Renal pelvis (tissue), 12 donors: ENCODE measurements at places on chromosomes 7 and 10. TPM values are rescaled to one million over a fixed set of nuclear protein-coding genes. Genes with fewer than 3 reads are reported as not detected.

The TRIP6 gene
- polyA plus RNA-seq, result 96.6 TPM

The MEIG1 gene
- 2.2 TPM for polyA plus RNA-seq

- no peak for DNase-seq
These were observed 46.6 kb upstream of the PPP1R17 start for GRCh38 chr7:31640381-31640780.

DNA sequence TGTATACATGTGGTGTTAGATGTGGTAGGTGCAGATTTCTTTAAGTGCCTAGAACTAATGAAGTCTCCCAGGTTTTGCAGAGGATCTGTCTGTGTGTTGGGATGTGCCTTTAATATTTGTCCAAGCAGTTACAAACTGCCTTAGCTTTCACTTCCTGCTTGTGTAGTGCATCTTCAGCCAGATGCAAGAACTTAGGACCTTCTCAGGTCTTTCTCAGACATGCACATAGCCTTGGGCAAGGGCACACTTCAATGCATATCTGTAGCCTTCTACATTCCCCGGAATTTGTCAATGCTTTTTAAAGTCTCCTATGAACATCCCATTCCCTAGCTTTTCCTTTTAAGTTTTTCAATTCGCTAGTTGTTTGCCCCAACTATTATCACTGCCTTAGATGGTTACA, 47.2 kb upstream of the SLC39A12 start:
- no peak for DNase-seq

DNA sequence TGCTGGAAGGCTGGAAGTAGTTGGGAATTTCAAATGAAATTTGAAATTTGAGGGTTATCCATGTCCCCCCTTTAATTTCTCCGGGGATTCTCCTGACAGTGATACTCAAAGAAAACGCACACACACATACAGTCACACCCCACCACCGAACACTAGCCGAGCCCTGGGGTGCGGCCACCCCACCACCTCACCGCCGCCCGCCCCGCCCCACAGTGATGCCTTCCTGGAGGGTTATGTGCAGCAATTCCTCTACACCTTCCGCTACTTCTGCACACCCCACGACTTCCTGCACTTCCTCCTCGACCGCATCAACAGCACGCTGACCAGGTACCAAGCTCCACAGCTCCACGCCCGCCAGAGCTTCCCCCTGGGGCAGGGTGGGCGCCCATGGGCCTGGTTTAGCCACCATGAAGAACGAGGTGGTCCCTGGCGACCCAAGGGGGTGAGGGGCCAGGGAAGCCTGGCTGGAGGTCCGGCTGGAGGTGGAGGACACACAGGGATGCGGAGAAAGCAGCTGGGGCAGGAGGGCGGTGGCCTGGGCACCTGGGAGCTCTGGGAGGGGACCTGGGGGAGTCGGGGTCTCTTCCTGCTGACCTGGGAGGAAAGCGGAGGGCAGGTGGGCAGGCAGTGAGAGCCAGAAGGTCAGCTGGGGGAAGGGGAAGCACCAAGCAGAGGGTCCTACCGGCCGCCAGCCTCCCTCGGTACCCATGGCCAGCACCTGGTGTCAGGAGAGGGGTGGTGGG, 19.4 kb upstream of the UTF1 start:
- DNase-seq, result no peak

GRCh38 chr7:27478084-27478483, 184.6 kb downstream of the HIBADH start:
- peak; percentile 75 for DNase-seq

The FGL2 gene
- polyA plus RNA-seq, result 33.2 TPM

DNA sequence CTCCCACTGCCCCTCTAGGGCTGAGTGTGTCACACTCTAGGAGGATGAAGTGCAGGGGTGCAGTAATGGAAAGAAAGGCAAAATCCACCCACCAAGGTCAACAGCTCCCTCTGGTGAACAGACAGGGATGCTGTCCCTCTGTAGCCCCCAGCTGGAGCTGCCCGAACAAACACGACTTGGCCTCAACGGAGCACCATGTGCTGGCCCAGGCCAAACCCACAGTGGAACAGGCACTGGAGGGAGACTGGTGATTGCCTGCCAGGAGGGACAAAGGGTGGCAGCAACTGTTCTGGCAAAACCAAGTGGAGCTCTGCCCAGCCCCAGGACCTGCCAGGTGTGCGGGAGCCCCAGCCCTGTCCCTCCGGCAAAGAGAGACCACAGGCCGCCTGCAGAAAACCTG, 20.7 kb downstream of the PDIA4 start:
- DNase-seq, result no peak

- no peak for DNase-seq
These were observed 80.3 kb downstream of the ANK3 start for GRCh38 chr10:60309371-60309770.

GRCh38 chr10:90414926-90415325, 442.9 kb downstream of the HTR7 start:
- no peak for DNase-seq

- DNase-seq, result peak; percentile 57
These were observed 116.8 kb upstream of the PRSS1 start for GRCh38 chr7:142632271-142633134.

The MMP21 gene
- polyA plus RNA-seq, result 0.20 TPM

GRCh38 chr10:17981766-17982380, 30.2 kb downstream of the SLC39A12 start:
- DNase-seq, result no peak

DNA sequence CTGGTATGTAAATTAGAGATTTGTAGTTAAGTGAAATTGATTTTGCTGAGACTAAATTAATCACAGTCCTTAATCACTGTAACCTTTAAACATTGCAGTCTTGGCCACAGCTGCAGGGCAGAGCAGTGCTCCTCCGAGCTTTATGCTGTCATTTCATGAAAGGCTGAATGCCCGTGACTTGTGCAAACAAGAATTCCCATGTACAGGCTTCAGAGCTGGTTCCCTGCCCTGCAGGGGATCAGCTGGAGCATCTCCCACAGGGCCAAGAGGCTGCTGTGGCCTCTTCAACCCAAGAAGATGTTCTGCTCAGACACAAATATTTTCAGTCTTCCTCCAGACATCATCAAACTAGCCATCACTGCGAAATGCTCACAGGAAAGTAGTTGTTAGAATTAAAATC, 419.1 kb downstream of the AUTS2 start:
- no peak for DNase-seq

The ACTL6B gene
- not detected for polyA plus RNA-seq

- no peak for DNase-seq
These were observed 86.8 kb upstream of the SMNDC1 start for GRCh38 chr10:110391541-110391940.

The SORBS1 gene
- polyA plus RNA-seq, result 28.2 TPM

DNA sequence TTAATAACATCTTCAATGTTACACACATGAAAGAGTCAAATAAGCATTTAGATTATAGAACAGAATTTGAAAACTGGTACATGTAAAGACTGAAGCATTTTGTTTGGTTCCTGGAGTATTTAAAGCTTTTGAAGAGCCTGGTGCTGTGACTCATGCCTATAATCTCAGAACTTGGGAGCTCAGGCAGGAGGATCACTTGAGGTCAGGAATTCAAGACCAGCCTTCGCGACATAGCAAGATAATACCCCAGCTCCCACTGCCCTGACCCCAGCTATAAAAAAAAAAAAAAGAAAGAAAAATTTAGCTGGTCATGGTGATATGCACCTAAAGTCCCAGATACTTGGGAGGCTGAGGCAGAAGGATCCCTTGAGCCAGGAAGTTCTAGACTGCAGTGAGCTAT, 87.8 kb downstream of the HDAC9 start:
- no peak for DNase-seq

The SPAM1 gene
- polyA plus RNA-seq, result not detected

DNA sequence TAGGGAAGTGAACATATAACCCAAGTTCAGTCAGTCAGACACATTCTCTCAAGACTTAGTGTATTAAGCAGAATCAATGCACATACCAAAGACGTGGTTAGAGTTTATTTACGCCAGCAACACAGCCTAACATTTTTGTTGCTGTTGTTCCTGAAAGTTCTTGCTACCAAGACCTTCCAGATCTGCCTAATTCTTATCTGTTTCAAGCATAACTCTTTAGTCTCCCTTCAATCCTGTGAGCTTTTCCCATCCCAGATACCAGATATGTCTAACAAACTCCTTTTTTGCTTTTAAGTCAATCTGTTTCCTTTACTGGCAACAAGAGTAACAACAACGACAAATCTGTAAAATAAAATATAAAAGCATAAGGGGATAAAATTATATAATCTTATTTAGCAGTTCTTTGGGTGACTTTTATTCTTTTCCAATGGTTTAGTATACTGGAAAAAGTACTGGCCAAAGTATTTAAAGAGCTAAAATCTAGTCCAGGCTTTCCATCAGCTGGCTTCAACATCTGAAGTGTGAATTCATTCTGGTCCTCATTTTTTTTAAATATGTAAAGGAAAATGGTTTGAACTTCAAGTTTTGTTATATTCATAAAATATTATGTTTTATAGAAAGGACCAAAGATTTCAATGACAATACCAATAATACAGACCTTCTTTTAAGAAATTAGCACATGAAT, 193.8 kb downstream of the IMMP2L start:
- no peak for DNase-seq

DNA sequence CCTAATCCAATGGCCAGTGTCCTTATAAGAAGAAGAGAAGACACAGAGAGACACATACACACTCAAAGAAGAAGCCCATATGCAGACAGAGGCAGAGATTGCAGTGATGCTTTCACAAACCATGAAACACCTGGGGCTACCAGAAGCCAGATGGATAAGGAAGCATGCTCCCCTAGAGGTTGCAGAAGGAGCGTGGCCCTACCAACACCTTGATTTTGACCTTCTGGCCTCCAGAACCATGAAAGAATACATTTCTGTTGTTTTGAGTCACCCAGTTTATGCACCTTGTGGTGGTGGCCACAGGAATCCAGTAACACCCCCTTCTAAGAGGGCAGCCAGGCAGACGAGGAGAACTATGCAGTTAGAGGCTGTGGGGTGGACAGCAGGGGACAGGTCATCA, 43.5 kb downstream of the AOC1 start:
- DNase-seq, result no peak
